ENCODE measurements at places on chromosomes 2 and 18.

DNA sequence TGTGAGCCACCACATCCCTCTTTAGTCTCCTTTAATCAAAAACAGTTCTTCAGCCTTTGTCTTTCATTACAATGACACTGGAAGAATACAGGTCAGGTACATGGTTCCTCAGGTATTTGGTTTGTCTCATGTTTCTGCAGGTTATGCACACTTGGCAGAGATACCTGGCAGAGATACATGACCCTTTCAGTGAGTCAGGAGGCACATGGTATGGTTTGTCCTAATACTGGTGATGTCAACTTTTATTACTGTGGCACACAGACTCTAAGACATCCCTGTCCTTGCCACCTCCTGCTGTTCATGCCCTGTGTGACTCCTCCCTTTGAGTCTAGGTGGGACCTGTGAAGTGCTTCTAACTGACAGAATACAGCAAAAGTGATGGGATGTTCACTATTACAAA is 58.4 kb downstream of the SPIRE1 start:
- no peak for DNase-seq

- DNase-seq, result no peak
Observed at GRCh38 chr2:48448274-48449061, 81.5 kb upstream of the STON1 start.

- no peak for DNase-seq
Observed at GRCh38 chr2:204796581-204796980, 251.3 kb downstream of the PARD3B start.

GRCh38 chr18:45164551-45164950 is 450.7 kb upstream of the SLC14A2 start:
- DNase-seq, result no peak

DNA sequence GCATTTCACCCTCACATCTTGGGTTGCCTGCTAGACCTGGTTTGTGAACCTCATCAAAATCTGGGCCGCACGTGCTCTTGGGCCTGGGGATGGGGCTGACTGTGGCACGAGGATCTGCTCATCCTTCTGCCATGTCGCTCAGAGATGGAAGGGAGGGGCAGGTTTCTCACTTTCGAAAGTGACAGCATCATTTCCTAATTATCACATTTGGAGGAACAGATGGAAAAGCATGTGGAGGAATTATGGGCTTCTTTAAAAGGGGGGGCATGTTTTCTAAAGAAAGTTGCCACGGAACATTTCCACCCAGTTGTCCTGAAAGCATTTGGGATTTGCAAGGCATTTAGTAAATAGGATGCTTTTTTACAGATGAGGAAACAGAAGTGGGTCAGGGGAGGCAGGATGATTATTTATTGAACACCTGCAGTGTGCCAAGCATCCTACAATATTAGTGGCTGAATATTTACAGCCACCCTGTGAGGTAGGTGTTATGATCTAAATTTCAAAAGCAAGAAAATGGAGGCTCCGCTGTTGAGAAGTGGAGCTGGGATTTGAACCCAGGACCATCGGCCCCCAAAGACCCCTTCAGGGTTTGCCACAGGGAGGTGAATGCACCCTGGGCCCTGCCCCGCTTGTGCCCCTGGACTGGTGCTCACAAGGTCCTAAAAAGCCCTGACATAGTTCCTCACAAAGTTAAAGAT is 104.2 kb upstream of the MYCN start:
- DNase-seq, result no peak

- DNase-seq, result no peak
Observed at GRCh38 chr2:33395655-33396249, 80.7 kb upstream of the RASGRP3 start.

DNA sequence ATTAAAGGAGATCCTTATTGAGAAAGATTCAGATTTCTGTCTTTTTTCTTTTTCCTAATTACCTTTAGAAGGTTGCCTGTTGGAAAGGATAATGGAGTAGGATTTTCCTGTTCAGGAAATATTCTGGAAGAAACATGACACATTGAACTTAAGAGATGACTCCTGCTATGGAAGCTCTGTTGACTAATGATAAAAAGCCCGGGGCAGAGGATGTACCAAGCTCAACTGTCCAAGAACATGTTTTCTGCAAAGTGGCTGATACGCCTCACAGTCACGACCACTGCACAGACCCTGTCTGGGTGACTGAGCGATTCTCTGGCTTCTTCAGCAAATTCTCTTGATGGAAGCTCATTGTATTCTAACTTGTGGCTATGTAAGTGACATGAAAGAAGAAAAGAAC is 86.2 kb upstream of the THOC1 start:
- no peak for DNase-seq

GRCh38 chr2:95031076-95031725 is 5.7 kb downstream of the MAL start:
- DNase-seq, result no peak

- DNase-seq, result no peak
Observed at GRCh38 chr2:231357048-231357447, 38.5 kb upstream of the B3GNT7 start.

DNA sequence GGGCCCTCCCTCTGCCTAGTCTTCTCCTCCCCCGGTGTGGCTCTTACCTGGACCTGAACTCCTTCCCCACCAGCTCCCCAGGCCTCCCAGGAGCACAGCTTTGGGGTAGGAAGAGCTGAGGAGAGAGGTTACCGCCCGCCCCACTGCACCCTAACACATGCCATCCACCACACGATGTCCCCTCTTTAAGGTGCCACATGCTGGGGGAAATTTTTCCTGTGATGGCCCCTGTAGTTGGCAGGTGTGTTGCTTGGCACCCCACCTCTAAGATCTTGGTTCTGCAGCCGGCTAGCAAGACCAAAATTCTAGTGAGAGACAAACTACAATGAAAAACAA is 6.9 kb upstream of the TEX261 start:
- DNase-seq, result no peak

- DNase-seq, result no peak
Observed at GRCh38 chr2:145094370-145094769, 574.5 kb upstream of the ZEB2 start.

DNA sequence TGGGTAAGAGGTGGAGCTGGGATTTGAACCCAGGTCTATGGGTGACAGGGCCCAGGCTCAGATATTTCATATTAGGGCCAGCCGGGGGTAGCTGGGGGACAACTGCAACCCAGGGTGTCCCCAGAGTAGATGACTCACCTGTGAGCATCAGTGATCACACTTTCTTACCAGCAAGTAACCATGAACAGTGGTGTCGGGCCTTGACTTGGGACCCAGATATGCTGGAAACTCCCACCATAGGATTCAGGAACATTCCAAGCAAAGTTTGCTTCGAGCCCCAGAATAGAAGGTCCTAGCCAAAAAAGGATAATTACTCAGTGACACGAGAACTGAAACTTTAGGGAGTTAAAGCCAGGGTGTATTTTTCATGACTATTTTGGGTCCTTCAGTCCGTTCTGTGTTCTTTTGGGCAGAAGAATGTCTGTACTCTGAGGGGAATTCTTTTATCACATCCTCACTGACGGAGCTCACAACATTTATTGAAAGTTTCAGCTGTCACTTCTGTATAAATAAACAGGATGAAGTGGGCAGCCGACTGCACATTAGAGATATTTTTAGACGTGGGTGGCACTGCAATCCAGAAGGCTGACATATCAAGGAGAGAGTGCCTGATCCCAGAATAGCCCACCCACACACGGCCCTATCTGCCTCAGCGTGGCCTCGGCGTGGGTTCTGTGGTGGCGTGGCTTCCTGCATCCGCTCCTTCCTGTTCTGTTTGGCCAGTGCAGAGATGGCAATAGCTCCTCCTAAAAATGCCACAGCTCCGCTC is 45.6 kb downstream of the RAMP1 start:
- no peak for DNase-seq

DNA sequence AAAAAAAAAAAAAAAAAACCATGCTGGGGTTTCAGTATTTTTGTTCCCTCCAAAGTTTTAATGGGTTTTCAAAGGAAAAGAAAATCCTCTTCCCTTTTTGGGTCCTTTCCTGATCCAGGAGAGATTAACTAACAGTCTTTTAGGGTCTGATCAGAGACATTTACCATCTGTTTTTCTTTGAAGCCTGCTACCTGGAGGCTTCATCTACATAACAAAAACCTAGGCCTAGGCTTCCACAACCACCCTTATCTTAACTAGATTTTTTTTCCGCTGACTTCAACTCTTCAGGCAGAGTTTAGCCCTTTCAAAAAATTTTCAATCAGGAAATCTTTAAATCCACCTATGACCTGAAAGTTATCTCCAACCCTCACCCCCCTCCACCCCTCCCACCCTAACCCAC is 154.7 kb downstream of the MBD2 start:
- DNase-seq, result no peak

GRCh38 chr18:45253973-45254708 is 361.1 kb upstream of the SLC14A2 start:
- DNase-seq, result no peak

GRCh38 chr2:197944416-197945096 is 140.2 kb downstream of the PLCL1 start:
- DNase-seq, result no peak

DNA sequence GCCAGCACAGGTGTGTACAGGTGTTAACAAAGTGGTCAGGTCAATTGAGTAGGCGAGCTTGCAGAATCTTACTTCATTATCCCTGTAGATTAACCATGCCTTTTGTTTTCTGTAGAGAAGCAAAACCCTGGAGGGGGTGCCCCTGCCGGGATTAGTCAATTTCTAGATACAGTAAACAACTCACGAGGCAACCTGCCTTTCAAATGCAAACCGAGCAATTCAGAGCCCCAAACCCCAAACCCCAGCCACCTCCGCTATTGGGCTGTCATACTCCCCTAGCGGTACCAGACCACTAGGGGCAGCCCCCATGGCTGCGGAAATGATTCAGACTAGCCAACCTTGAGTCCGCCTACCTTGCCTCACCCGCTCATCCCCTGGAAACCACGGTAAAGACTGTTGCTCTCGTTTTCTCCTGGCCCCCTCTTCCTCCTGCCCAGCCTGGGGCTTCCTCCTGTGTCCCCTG is 61.4 kb upstream of the KIF5C start:
- DNase-seq, result peak; percentile 64

DNA sequence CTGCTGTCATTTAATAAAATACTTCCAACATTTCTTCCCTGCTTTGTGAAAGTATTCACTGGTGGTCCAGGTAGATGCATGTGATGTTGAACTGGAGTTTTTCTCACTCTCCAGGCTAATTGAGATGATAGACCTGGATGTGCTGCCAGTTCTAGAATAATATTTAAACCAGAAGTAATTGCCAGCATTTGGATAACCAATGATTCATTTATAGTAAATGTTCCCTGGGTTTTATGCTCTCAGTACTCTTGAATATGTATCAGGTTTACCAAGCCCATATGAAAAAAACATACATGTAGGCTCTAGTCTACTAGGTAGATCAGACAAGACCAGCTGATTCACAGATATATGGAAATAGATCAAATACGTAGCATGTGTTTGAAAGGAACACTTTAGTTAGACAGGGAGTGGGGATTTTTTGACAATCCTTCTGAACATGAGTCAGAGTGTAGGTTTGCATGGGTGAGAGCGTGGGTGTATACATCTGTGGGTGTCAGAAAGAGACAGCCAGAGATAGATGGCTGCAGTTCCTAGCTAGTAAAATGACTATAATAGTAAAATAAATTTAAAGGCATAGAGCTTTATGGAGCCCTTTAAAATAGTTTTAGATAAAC is 115.1 kb downstream of the NAB1 start:
- peak; percentile 8 for DNase-seq

- DNase-seq, result no peak
Observed at GRCh38 chr2:101399021-101399799, 11.9 kb upstream of the CREG2 start.

DNA sequence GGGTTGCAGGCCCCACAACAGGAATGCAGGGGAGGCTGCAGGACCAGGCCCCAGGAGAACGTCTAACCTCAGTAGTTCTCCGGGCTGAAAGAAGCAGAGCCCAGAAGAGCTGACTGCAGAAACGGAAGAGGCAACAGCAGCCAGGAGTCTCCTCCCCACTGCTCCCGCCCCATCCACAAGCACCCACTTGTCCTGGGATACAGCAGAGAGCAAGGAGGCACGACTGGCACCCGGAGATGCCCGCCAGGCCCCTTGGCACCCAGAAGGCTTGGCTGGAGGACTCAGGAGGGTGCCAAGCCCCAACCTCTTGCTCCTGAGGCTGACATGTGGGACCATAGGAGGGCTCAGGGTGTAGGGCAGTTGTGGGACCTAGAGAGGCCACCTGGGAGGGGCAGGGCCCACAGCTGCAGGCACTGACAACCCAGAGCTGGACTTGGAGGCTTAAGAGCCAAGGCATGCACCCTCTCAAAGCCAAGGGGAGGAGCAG is 29.0 kb upstream of the TNS1 start:
- no peak for DNase-seq

- no peak for DNase-seq
Observed at GRCh38 chr2:232292395-232293154, 86.0 kb upstream of the ALPP start.

GRCh38 chr2:74755386-74755785 is 78.5 kb upstream of the HK2 start:
- no peak for DNase-seq

DNA sequence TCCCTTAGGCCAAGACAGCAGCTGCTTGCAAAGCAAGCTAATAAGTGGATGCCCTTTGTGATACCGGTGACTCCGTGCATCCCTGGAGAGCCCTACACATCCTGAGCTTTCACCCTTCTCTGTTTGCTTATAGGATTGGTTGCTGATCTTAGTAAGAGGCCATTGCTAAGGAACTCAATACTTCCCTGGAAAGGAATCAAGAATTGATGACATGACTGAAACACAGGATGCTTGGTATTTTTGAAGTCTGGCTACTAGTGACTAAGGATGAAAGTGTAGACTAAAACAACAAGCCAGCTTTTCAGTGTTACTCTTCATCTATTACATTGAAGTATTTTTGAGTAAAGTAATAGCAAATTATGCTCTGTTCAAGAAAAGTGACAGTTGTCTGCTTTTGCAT is 123.0 kb upstream of the SERPINE2 start:
- DNase-seq, result no peak

- no peak for DNase-seq
Observed at GRCh38 chr2:119846021-119846420, 86.3 kb downstream of the PTPN4 start.

DNA sequence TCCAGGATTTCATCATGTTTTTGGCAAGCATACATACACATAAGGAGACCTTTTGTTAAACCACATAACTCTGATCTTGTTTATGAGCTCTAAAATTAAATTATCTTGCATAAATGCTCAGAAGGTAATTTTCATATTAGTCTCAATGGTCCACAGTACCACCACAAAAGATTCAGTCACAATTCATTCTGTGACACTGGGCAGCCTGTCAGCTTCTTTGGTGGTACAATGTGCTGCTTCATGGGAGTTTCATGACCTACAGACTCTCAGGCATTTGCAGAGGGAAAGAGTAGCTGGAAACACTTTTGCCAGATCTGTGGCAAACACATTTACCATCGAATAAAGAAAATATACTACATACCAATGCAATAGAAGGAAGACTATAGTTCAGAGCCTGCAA is 51.3 kb upstream of the ZNF397 start:
- DNase-seq, result no peak

- DNase-seq, result no peak
Observed at GRCh38 chr18:50898919-50899318, 20.0 kb downstream of the ME2 start.

DNA sequence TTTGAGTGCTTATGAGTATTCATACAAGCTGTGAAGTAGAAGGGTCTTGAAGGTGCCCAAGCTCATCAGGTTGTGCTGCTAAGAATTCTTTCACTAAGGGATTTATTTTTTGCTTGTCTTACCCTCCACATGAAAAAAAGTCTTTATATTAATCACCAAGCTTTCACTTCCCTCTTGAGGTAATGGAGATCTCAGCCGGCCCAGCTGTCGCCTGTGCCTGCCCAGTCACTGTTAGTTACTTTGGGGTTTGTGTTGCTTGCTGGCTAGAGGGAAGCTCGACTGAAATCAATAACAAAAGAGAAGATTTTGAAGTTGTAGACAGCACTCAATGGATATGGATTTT is 21.9 kb downstream of the MC2R start:
- DNase-seq, result no peak

GRCh38 chr2:46735108-46735691 is 180.4 kb downstream of the MCFD2 start:
- no peak for DNase-seq
